ENCODE measurements at places on chromosomes 7 and 10. TPM values are rescaled to one million over a fixed set of nuclear protein-coding genes. Genes with fewer than 3 reads are reported as not detected.

Gene DNAH11
- total RNA-seq: 0.73 TPM

Gene CHRM2
- total RNA-seq: 7.3 TPM

Gene IQCE
- total RNA-seq: 30.5 TPM

Gene ARL3
- total RNA-seq: 4.2 TPM

Gene FAM24B
- 4.1 TPM for total RNA-seq

Gene MICALL2
- total RNA-seq: 68.6 TPM

- DNase-seq: no peak
Measured at GRCh38 chr7:6175645-6176044, 96.8 kb downstream of the CYTH3 start.

DNA sequence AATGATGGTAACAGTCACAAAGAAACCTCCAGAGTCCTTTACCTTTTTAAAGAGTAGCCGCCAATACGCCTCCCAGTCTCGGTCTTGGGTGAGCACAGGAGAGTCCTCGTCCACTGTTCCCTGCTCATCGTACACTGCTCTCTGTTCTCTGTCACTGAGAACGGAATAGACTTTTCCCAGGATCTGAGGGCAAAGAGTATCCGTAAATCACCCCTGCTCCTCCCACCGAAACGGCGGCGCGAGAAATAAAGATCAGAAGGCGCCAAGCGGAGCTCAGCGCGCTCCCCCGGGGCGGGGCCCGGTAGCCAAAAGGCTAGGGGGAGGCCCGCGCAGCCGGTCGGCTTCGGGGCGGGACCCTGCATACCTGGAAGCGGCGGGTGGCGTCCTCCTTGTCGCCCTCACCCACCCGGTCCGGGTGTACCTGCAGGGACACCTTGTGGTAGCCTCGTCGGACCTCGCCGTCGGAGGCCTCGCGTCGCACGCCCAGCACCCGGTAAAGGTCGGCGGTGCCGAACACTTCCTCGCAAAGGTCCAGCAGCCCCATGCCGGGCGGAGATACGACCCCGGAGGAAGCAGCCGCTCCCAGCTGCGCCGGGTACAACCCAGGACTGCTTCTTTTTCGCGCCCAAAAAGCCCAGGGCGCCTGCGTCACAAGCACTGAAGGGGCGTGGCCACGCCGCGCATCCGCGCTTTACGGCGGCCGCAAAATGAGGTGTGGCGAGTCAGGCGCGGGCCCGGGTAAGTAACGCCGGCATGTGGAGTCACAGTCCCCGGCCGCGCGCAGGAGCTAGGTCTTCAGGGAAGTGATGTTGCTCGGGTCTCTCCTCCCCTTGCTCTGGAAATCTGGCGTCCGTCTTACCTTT lies at the start of gene DNAJC9:
TSS of gene DNAJC9 (minus strand) at position 610 of the 863 bp plus-strand sequence. CDS start at position 544, 66 bp downstream.
- DNase-seq: peak; percentile 95

GRCh38 chr10:3137958-3138726 lies 34.4 kb downstream of the PITRM1 start:
- DNase-seq: no peak

DNA sequence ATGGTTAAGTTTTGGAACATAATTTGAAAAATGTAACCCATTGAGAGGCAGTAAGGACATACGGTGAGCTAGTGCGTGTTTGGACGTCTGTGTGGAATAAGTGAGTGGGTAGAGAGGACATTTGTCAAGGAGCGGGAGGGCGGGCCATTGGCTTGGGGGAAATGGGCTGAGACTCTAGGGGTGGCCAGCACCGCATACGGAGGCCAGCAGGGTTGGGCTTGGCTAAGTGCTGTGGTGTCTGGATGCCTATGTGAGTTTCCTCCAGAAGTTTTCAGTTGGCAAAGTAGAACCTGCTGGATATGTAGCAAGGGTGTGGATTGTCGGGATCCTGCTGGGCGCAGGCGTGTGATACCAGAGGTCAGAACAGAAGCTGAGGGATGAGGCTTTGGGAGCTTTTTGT lies 103.0 kb downstream of the TCF7L2 start:
- no peak for DNase-seq

GRCh38 chr10:100977436-100977835 lies 8.1 kb downstream of the SEMA4G start:
- DNase-seq: no peak

DNA sequence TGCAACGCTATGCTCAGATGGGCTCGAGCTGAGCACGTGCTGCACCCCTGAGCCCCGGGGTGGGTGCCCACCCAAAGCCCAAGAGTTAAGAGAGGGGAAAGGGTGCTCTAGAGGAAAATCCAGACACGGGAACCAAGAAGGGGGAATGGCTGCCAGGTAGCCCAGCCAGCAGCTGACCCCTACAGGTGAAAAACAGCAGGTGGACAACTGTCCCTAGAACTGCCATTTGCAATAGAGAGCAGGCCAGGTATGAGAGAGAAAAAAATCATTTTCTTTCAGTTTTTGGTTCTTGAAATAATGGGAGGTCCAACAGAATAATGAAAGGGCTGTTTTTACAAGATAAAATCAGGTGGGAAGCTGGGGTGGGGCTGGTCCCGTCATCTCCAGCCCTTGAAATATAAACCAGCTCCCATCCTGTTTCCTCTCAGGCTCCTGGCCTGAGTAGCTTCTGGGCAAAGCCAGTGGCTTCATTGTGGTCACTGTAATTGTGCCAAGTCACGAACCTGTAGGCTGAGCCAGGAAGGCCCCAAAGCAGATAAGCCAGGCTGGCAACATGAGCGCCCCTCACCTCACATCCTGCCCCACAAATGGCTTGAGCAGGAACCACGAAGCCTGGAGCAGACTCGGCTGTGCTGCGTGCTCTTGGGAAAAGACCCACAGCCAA lies 257.8 kb downstream of the SNX10 start:
- DNase-seq: no peak

DNA sequence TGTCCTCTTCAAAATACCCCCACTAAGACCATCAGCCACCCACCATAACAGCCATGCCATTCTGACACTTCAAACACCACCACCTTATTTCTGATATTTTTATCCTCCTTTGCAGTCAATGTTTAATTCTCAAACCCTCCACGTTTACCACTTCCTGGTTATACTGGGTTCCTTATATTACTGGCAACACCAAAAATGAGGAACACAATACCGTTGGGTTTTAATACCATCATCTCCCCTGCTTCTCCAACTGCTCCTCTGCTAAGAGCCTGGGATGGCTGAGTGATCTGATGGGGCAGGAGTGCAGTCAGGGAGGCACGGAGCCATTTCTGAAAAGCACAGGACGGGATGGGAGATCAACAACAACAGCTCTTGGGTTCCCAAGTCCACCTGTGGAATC lies 140.5 kb downstream of the CHCHD3 start:
- DNase-seq: no peak

GRCh38 chr10:20415684-20416083 lies 481.4 kb downstream of the NEBL start:
- no peak for DNase-seq

- DNase-seq: no peak
Measured at GRCh38 chr10:98316170-98316569, 48.2 kb upstream of the LOXL4 start.

DNA sequence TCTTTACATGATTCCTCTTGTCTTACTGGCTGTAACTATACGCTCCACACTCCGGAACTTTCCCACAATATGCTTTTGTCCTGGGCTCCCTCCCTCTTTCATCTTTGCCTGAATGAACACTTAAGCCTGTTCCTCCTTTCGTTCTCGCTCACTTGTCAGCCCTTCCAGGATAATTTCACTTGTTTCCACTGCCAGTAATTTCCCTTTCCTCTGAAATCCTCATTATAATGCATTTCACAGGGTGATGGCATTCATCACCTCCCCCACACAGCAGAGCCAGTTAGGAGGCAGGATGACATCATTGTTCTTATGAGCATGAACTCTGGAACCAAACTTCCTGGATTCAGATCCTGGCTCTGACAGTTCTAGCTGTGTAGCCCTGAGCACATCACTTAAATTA lies 372.6 kb downstream of the GPR158 start:
- no peak for DNase-seq

GRCh38 chr7:153530441-153530840 lies 521.8 kb upstream of the DPP6 start:
- no peak for DNase-seq
